Immature natural killer cell (primary cell): ENCODE measurements at places on chromosomes 12 and 14. TPM values are rescaled to one million over a fixed set of nuclear protein-coding genes. Genes with fewer than 3 reads are reported as not detected.

CCDC38 gene
- polyA plus RNA-seq: 0.07 TPM

HPD gene
- polyA plus RNA-seq: not detected

KCNH3 gene
- 0.96 TPM for polyA plus RNA-seq

SERPINA9 gene
- polyA plus RNA-seq: not detected

DNA sequence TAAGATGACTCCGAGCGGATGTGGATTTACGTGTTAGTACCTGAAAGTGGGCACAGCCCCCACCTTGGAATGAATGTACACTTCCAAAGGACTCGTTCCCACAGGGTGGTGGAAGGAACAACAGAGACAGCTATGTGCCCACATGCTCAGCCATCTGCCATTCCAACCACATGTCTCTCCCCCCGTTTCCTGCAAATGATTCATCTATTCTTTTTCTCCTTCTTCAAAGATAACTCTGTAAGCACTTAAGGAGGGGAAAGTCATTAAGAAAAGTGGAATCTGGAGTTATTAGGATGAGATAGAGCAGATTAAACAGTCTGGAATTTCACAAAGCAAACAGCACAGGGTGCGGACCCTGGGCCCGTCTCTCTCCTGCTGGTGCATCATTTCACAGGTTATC, 18.5 kb upstream of the DUSP6 start:
- DNase-seq: no peak

DNA sequence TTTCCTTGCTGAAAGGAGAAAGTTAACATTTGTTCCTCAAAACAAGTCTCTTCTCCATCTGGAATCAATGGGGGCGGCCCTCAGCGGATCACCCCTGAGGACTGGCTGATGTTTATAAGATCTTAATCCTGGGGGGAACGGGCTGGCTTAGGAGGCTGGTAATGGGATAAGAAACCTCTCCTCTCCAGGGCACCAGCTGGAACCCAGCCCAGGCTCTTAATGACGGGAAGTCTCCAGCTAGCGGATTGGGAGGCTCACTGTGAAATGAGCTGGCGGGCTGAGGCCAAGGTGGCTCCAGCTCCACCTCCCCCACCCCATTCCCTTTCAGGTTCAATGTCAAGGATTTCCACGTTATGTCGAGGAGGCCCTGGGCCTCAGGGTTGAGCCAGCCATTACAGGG, 1133.0 kb downstream of the VRK1 start:
- DNase-seq: no peak

GRCh38 chr14:32648434-32648833, 290.2 kb upstream of the NPAS3 start:
- no peak for DNase-seq
